Cerebellar cortex (tissue), 1 donor: ENCODE measurements at places on chromosomes 5 and 9.
A peak's percentile ranks its signal among the peaks of the same experiment; 100 is the strongest.

- no peak for DNase-seq
These were observed 181.6 kb downstream of the CD180 start for GRCh38 chr5:67014957-67015400.

GRCh38 chr5:111997308-111997707 is 240.3 kb upstream of the NREP start:
- DNase-seq, result no peak

GRCh38 chr9:618478-618877 is 223.0 kb upstream of the DMRT1 start:
- no peak for DNase-seq

DNA sequence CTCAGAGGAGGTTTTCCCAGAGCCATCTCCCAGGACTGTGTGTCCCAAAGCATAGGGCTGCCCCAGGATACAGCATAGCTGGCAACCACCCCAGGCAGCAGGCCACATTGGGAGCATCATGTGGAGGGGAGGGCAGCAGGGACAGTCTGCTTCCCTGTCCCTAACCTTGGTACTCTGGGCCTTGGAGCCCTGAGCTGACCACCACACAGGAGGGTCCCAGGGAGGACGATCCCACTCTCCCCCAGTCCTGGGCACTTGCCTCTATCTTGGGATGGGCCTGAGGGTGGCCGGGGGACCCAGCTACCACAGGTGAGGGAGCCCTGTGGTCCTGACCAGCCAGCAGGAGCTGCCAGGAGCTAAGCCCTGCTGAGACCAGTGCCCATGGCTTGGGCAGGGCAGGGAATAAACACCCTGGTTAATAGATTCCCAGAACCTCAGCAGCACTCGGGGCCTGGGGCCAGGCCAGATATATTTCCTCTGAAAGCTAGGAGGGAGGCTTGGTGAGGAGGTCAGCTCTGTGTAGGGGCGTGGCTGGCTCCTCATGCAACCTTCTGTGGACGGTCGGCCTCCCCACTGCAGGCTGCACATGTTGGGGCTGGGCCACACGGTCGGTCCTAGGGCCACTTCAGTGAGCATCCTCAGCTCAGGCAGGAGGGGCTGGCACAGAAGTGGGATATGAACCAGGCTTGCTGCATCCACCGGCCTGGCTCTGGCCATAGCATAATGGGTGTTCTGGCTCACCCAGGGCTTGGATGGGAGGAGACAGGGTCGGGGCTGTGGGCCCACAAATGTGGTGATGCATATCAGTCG is 4.2 kb downstream of the NINJ1 start:
- DNase-seq, result peak; percentile 44

DNA sequence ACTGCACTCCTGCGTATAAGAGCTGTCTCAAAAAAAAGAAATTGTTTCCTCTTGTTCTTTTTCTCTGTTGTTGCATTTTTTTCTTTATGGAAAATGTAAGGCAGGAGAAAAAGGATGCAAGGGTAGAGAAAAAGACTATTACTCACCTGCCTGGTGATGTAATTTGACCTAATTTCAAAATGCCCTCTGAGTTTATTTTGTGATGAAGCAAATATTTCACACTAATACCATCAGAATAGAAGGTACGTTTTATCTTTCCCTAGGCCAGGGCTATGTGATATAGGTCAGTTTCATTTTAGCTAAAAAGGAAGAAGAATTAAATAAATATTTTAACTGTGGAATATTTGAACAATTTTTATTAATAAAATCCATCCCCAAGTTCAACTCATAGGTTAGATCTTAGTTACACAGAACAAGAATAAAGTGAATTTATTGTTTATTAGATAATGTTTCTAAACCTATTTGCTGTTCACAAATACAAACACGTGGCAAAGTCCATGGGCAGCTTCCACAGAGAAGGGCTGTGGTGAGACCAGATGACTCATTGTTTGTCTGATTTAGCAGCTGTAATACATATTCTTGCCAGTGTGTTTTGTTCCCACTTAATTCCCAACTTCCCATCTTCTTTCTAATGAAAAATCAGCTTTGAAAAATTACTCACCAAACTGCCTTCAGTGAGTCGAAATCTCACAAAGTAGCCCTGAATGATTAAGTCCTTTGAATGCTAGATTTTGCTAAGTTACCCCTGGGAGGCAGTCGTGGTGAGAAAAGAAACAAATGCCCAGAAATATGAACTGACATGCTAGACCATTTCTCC is 52.8 kb upstream of the CCDC112 start:
- DNase-seq, result no peak

DNA sequence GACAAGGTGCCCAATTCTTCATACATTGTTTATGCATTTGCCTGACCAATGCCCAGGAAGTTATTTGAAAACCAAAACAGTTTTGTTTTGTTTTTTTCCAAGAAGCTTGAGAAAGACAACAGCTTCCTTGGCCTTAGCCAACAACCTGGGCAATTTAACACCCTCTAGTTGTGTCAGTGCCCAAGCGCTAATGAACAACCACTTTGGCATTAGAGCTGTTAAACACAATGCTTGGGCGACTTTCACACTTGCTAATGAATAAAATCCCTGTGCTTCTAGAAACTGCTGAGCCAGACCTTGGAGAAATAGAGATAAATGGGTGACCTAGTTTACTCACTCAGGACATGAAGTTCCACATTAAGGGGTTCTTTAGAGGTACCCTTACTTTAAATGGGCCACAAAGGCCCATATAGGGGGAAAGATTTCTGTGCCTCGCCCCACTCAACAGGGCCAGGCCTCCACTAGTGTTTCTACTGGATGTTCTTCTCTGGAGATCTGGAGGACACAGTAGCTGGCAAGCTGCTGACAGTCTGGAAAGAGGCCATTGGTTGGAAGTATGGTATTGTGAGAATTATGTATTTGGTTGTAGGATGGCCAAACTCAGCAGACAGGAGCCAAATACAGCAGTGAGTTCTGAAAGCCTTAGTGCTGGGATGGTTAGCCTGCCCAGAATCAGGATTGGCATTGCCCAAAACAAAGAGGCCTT is 179.8 kb downstream of the DOCK8 start:
- peak; percentile 2 for DNase-seq

DNA sequence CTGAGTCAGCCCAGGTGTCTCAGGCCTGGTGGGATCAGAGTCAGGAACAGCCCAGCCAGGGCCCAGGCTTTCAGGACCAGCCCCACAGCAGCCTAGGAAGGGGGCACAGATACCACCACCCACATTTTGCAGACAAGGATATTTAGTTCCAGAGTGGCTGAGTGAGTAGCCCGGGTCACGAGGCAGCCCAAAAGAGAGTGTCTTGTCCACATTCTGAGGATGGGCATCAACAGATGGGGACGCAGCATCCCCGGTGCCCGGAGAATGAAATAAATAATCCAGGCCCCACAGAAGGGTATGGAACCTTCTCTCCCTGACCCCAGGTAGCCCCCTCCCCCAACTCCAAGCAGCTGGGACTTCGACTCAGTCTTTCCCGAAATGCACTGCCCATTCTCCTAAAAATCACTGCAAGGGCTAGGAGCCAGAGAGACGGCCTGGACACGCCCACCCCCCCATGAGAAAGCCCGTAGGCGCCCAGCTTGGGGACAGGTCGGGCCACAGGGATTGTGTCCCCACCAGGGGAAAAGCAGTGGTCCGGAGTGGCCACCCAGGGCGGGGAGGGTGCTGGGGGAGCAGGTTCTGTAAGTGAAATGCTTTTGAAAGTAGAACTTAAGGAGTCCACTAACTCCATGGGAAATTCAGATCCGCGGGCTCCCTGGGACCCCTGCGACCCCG is 6.9 kb downstream of the LHX3 start:
- DNase-seq, result no peak

DNA sequence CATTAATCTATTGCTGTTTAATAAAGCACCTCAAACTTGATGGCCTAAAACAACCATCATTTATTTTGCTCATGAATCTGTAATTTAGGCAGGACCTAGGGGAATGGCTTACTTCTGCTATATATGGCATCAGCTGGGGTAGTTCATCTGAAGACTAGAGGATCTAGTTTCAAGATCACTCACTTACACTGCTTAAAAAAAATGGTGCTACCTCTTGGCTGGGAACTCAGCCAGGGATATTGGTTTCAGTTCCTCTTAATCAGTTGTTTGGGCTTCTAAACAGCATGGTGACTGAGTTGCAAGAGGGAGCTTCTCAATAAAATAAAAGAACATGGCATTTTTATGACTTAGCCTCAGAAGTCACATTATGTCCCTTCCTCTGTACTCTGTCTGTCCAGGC is 142.0 kb downstream of the FAM114A2 start:
- no peak for DNase-seq

GRCh38 chr5:116436674-116437350 is 137.8 kb downstream of the SEMA6A start:
- no peak for DNase-seq

DNA sequence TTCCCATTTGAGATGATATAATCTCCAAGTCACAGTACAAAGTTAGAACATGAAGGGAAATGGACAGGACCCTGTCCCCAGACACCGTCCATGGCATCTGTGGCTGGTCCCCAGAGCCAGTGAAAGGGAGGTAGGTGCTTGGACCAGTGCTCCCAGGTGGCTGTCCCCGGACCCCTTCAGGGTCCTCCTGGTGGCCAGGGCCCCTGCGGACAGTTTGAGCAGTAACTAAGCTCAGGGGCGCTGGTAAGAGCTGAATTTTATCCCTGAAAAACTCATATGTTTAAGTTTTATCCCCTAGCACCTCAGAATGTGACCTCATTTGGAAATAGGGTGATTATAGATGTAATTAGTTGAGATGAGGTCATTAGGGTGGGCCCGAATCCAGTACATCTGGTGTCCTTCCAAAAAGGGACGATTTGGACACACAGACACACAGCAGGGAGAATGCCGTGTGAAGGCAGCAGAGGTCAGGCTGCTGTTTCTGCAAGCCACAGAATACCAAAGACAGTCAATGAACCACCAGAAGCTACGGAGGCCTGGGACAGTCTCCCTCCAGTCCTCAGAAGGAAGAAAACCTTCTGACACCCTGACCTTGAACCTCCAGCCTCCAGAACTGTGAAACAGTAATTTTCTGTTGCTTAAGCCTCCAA is 185.0 kb downstream of the ATPSCKMT start:
- no peak for DNase-seq

DNA sequence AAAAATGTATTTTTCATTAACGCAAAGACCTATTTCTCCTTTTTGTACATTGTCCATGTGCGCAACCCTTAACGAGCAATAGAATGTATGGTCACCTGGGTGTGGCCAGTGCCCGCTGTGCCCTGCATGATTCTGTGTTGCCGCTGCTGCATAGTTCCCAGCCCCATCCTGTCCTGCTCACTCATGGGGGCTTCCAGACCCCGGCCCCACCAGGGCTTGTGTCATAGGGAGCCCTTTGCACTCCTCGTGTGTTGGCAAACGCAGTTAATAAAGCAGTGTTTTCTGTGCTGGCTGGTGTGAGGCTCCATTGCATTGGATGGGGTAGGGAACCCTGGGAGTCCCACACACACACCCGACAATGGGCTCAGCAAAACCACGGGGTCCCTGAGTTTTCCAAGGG is 49.7 kb downstream of the SAR1B start:
- DNase-seq, result no peak

DNA sequence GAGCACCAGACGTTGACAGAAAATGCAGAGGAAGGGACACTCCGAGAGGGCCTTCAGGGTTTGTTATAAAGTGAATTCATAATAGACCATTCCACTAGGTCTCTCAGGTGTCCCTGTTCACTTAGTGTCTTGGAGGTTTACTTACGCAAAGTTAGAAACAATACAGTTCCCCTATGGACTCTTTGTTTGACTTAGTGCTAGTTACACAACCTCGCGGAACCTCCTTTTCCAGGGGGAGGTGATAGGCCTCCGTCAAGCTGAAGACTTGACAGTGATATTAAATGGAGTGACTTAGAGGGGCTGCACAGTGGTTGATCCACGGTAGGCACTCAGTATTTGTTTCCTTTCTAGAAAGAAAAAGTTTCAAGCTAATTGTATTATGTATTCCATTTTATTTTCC is 1.3 kb downstream of the CCT5 start:
- no peak for DNase-seq

GRCh38 chr5:169950333-169950732 is 30.0 kb downstream of the INSYN2B start:
- no peak for DNase-seq

DNA sequence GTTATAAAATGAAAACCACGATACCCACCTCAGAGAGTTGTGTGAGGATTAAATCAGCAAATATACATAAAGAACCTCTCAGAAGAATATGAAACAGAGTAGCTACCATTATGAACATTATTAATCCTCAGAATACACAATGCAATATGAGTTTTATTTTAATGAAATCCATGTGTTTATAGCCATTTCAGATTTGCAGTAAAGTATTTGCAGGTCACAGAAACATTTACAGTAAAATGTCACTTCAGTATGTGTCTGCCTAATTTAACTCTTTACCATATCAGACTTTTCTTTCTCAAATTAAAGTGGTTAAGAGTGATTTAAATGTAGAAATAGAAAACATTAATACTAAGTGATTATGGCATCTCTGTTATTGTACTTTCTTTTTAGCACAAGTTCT is 365.2 kb upstream of the MPDZ start:
- DNase-seq, result no peak

DNA sequence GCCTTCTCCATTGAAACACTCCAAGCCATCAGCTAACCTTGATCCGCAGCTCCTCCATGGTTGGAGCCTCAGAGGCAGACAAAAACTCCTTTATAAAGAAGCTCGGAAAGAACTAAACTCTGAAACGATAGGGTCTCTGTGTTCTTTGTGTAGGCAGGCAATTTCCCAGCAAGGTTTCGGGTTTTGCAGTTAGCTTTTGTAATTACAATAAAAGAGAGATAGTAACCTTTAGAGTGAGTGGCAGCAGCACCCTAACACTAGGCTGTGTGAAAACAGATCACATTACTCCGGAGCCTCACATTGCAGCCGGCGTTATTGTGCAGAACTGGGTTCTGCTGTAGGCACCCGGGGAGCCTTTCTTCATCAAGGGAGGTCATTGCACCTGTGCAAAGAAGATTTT is 115.8 kb upstream of the MAP3K1 start:
- no peak for DNase-seq

DNA sequence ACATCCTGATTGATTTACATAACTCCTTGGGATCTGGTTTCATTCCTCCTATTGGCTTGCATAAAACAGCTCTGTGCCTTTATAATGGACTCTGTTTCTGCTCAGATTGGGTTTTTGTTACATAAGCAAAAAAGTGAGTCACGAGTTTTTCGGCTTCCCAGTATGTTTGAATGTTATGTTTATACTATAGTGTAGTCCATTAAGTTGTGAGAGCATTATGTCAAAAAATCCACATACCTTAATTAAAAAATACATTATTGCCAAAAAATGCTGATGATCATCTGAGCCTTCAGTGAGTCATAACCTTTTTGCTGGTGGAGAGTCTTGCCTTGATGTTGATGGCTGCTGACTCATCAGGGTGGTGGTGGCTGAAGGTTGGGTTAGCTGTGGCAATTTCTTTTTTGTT is 144.6 kb downstream of the CCDC171 start:
- DNase-seq, result no peak

DNA sequence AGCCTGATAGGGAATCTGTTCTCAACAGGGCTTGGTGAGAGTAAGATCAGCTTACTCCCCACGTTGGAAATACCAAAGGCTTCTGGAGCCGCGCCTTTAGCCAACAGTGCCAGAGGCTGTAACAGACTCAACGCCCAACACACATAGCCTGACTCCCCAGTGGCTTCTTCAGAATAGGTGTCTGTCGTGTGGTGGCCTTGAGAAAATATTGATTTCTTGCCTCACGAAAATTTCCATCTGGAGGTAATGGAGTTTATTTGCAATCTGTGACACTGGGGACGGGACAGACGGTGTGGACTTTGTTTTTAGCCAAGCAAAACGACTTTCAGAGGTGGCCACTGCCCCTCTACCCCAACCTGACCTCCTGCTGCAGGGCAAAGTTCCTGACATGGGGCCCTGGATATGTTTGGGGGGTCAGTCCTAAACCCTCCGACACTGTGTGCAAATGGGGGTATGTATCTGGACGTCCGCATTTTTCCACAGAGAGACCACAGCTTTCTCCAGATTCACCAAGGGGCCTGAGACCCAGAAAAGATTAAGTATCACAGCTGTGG is 189.3 kb downstream of the CDK5RAP2 start:
- DNase-seq, result no peak
